BJ (cell line): ENCODE measurements at places on chromosomes 5 and 9. TPM values are rescaled to one million over a fixed set of nuclear protein-coding genes. Genes with fewer than 3 reads are reported as not detected.

The PCDHA6 gene
- polyA plus RNA-seq = 0.02 and 0.09 TPM in 2 replicates

The PRSS3 gene
- 0.75 and 1.4 TPM in 2 replicates for polyA plus RNA-seq

The PCDHB10 gene
- 0.18 and 0.28 TPM in 2 replicates for polyA plus RNA-seq

The KIF4B gene
- polyA plus RNA-seq = not detected in 2 replicates

The FGD3 gene
- not detected in 2 replicates for polyA plus RNA-seq

The CARD6 gene
- polyA plus RNA-seq = 0.63 and 0.77 TPM in 2 replicates

The PCDHA4 gene
- polyA plus RNA-seq = 0.22 and 0.25 TPM in 2 replicates

The PCDHGA11 gene
- 5.4 and 7.4 TPM in 2 replicates for polyA plus RNA-seq

The CD74 gene
- polyA plus RNA-seq = 0.28 and 0.31 TPM in 2 replicates

The PCDHA3 gene
- polyA plus RNA-seq = 0.16 and 0.21 TPM in 2 replicates

The FREM1 gene
- 0.01 and 0.04 TPM in 2 replicates for polyA plus RNA-seq

The ANKRD34B gene
- not detected in 2 replicates for polyA plus RNA-seq

The ACOT12 gene
- polyA plus RNA-seq = 0.18 TPM in 1 of 2 replicates, not detected in the other

The OBP2B gene
- polyA plus RNA-seq = not detected in 2 replicates

The ACSL6 gene
- polyA plus RNA-seq = not detected in 2 replicates

The EMB gene
- 0.55 and 1.5 TPM in 2 replicates for polyA plus RNA-seq

The SNX24 gene
- polyA plus RNA-seq = 6.9 and 15.1 TPM in 2 replicates

The WNK2 gene
- polyA plus RNA-seq = not detected in 2 replicates

The IL9 gene
- not detected in 2 replicates for polyA plus RNA-seq

The SLC6A3 gene
- polyA plus RNA-seq = not detected in 2 replicates

The LMNB1 gene
- polyA plus RNA-seq = 11.2 and 12.0 TPM in 2 replicates

The PAM gene
- 256 and 389 TPM in 2 replicates for polyA plus RNA-seq

The NUDT12 gene
- polyA plus RNA-seq = 3.4 and 7.7 TPM in 2 replicates

The CDH18 gene
- polyA plus RNA-seq = 0.31 and 0.45 TPM in 2 replicates

The PROB1 gene
- polyA plus RNA-seq = 0.23 and 0.40 TPM in 2 replicates

The SMIM33 gene
- polyA plus RNA-seq = not detected in 2 replicates

The EPB41L4B gene
- 0.21 and 0.48 TPM in 2 replicates for polyA plus RNA-seq

The PTPN3 gene
- polyA plus RNA-seq = 1.1 and 1.4 TPM in 2 replicates

The PANK3 gene
- polyA plus RNA-seq = 5.3 and 12.6 TPM in 2 replicates

The SH2D3C gene
- 0.04 and 0.06 TPM in 2 replicates for polyA plus RNA-seq

The GOLGA1 gene
- polyA plus RNA-seq = 10.8 and 12.4 TPM in 2 replicates

The MARCOL gene
- polyA plus RNA-seq = not detected in 2 replicates

The ATG10 gene
- 1.7 and 2.8 TPM in 2 replicates for polyA plus RNA-seq

The TAS2R1 gene
- polyA plus RNA-seq = 0.06 and 0.54 TPM in 2 replicates

The NTNG2 gene
- 0.44 and 0.74 TPM in 2 replicates for polyA plus RNA-seq

The PCDHA1 gene
- 0.04 and 0.12 TPM in 2 replicates for polyA plus RNA-seq

The ZFP62 gene
- 5.4 and 9.3 TPM in 2 replicates for polyA plus RNA-seq

The PCAT7 gene
- 0.04 TPM in 2 replicates for polyA plus RNA-seq

The MYMK gene
- not detected in 2 replicates for polyA plus RNA-seq

The MYO10 gene
- polyA plus RNA-seq = 17.1 TPM in 2 replicates

The PCDHB1 gene
- polyA plus RNA-seq = not detected in 2 replicates

The CDHR2 gene
- polyA plus RNA-seq = not detected in 2 replicates

The PPP3R2 gene
- polyA plus RNA-seq = not detected in 2 replicates

The CA9 gene
- 0.13 and 0.32 TPM in 2 replicates for polyA plus RNA-seq

The ISL1 gene
- 0.82 and 1.2 TPM in 2 replicates for polyA plus RNA-seq

The CD180 gene
- not detected in 2 replicates for polyA plus RNA-seq

The OMD gene
- 0.10 and 0.21 TPM in 2 replicates for polyA plus RNA-seq

The PTGES gene
- 10.5 and 16.4 TPM in 2 replicates for polyA plus RNA-seq

The RHOBTB3 gene
- polyA plus RNA-seq = 288 and 320 TPM in 2 replicates

The GABRA1 gene
- polyA plus RNA-seq = not detected in 2 replicates

The PCDHGC3 gene
- polyA plus RNA-seq = 36.5 and 56.3 TPM in 2 replicates

The PTGDS gene
- 0.31 and 0.58 TPM in 2 replicates for polyA plus RNA-seq
